T-helper 2 cell treated with Interferon-gamma antibody and Interleukin-4, amounts not matched to agents 5 μg/mL and 100 μg/mL, for 36 hours (primary cell): ENCODE measurements at places on chromosomes 5 and 9.

DNA sequence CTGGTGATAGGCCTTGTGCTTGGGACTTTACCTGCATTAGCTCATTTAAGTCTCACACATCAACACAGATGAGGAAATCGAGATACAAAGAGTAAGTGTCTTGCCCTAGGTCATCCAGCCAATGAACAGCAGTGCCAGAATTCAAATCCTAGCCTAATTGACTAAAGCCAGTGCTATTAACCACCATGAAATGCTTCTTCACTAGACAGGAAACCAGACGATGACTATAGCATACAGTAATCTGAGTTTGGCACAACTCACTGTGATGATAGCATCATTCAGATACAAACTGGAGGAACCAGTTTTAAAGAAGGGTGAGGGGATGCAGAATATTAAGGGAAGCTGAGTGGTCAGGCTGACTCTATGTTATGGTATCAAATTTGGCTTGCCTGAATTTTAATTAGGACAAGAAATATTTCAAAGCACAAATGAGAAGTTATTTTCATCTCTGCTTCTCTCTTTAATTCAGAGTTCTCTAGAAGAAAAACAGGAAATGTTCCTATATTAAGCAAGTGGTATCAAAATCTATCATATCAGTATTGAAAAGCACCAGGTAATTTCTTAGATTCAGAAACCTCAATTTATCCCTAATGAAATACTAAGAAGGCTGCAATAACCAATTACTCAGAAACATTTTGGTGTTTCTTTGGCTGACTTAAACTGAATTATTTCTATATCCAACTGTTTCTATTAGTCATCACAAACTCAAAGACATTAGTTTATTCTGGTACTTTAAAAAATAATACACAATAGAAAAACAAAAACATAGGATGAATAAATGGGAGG lies 147.0 kb upstream of the RASA1 start:
- peak; percentile 18 for DNase-seq

- no peak for DNase-seq
Measured at GRCh38 chr5:97297063-97297703, 114.1 kb upstream of the RIOK2 start.

- DNase-seq, result no peak
Measured at GRCh38 chr9:122333169-122333808, 37.5 kb upstream of the PTGS1 start.

DNA sequence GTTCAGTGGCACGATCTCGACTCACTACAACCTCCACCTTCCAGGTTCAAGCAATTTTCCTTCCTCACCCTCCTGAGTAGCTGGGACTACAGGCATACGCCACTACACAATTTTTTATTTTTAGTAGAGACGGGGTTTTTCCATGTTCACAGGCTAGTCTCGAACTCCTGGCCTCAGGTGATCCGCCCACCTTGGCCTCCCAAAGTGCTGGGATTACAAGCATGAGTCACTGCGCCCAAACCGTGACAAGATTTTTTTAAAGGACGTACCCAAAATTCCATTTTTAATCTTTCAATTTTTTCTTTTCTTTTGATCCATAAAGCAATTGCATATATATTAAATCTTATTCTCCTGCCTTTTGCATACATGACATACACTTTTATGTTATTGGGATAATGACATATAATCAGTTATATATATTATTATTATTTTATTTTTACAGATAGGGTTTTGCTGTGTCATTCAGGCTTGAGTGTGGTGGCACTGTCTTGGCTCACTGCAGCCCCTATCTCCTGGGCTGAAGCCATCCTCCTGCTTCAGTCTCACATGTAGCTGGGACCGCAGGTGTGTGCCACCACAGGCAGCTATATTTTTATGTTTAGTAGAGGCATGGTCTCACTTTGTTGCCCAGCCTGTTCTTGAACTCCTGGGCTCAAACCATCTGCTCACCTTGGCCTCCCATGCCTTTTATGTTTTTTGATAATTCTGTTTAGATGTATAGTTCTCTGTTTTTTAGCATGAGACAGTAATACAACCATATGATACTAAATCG lies 71.9 kb downstream of the RAB24 start:
- DNase-seq, result no peak

GRCh38 chr9:14888272-14888671 lies 22.0 kb downstream of the FREM1 start:
- no peak for DNase-seq

GRCh38 chr9:113888976-113889375 lies 12.9 kb downstream of the ZNF618 start:
- DNase-seq, result no peak

DNA sequence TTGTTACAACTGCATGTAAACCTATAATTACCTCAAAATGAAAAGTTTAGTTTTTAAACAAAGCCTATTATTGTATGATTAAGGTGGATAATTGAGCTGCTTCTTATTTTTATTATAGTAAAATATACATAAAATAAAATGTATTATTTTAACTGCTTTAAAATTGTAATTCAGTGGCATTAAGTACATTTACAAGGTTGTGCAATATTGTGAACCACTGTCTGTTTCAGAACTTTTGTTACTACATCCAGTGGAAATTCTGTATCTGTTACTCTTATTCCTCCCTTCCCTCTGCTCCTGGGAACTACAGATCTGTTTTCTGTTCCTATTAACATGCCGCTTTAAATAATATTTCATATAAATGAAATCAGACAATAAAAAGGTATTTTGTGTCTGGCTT lies 37.1 kb downstream of the ITGA1 start:
- no peak for DNase-seq

- DNase-seq, result no peak
Measured at GRCh38 chr5:36613241-36613640, 6.8 kb downstream of the SLC1A3 start.

DNA sequence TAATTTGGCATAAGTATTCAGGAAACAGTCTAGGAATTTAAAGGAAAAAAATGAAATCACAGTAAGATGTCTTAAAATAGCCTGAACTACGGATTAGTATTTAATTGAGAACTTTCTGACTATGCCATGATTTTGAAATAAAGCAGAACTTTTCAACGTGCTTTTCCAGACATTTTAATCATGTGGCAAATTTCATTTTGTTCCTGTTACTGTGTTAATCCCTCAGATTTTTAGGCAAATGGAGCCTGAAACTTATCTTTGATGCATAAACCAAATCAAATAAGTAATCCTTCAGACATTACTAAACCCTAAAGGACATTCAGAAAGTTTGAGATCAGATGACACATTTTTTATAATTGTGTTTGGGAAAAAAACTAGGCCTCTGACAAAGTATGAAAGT lies 75.7 kb downstream of the FBN2 start:
- DNase-seq, result no peak

DNA sequence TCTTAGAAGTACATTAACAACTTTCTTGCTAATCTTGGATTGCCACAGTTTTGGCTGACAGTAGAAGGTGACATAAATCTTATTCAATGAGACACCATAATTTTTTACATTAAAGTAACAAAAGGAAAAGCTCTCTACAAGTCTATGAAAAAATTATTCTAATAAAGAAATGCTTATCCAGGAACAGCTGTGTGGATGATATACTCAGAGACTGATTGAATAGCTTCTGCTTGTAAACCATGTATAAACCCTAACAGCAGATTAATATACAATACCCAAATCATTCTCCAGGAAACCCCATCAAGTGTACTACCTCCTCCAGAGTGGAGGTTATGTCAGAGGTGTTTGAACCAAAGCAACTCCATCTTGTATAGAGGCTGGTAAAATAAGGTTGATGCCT lies 581.4 kb upstream of the PTGER4 start:
- no peak for DNase-seq

GRCh38 chr9:3708751-3709150 lies 182.9 kb upstream of the RFX3 start:
- DNase-seq, result no peak

- DNase-seq, result no peak
Measured at GRCh38 chr9:73269430-73270101, 117.9 kb downstream of the ANXA1 start.

DNA sequence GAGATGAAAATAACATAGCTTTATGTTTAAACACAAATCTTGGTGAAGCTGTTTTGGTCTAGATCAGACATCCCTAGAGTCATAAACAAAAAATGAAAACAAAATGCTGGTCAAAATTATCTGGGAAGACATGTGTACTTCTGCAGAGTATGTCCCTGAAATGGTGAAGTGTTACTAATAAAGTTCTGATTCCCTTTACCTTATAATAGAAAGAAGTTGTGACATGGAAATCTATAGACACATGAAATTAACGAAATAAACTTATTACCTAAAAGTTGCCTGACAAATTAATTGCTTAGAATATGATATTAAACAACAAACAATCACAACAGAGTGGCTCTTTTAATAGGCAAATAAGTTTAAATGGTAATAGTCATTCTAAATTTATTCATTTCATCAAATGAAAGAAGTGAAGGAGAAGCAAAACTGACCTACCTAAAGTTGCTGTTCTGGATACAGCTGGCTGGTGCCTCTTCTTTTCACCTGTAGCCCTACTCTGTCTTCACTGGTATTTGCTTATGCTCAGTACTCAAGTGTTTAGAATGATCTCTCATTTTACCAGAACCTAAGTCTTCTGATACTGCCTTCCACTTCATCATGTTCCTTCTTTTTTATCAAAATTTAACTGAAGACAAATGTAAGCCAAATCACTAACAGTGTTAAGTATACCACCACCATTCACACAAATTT lies 38.8 kb downstream of the FNIP1 start:
- no peak for DNase-seq

DNA sequence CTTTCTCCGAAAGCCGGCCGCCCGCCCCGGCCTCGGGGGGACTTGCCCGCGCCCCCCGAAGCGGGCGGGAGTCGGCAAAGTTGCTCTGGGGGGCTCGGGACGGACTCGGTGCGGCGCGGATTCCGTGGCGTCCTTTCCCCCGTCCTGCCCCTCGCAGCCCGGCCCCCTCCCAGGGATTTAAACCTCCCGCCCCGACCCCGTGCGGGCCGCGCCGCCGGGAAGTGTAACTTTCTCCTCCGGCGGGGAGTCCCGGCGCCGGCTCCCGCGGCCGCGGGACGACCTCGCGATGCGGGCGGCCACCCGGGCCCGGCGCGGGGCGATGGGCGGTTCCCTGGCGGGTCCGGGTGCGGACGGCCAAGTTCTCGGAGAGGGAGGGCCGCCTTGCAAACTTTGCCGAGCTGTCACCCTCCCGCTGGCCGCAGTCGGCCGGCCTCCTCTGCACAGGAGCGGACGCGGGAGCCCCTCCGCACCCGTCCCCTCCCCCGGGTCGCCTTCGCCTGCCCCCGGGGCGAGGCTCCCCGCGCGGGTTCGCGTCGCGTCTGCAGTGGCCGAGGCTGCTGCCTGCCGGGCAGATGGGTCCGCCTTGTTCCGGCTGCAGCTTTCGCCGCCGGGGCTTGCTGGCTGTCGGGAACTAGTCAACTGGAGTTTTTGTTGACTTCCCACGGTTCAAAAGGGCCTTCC lies 732 bp downstream of the PBX3 start:
- peak; percentile 14 for DNase-seq

DNA sequence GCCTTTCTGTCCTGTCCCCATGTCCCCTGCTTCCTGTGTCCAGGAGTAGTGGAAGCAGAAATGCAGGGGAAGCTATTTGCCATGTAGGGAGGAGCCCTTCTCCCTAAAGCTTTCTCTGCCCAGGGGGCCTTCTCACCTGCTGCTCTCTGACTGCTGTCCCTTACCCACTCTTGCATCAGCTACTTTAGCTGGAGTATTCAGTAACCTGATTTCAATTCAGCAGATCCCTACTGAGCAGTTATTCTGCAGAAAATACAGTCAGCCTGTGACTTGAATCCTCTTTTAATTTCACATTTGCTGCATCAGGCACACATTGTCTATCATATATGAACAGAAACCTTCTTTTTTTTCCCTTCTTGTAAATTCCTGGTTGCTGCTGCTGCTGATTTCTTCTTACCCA lies 90.4 kb downstream of the MVB12B start:
- DNase-seq, result no peak

GRCh38 chr9:68714416-68715180 lies 9.6 kb downstream of the PIP5K1B start:
- DNase-seq, result no peak

- no peak for DNase-seq
Measured at GRCh38 chr5:28281351-28281750, 1243.0 kb upstream of the CDH9 start.

GRCh38 chr5:111133436-111133751 lies 41.2 kb downstream of the WDR36 start:
- no peak for DNase-seq

- DNase-seq, result peak; percentile 73
Measured at GRCh38 chr5:35854248-35854647, 2.4 kb upstream of the IL7R start.

DNA sequence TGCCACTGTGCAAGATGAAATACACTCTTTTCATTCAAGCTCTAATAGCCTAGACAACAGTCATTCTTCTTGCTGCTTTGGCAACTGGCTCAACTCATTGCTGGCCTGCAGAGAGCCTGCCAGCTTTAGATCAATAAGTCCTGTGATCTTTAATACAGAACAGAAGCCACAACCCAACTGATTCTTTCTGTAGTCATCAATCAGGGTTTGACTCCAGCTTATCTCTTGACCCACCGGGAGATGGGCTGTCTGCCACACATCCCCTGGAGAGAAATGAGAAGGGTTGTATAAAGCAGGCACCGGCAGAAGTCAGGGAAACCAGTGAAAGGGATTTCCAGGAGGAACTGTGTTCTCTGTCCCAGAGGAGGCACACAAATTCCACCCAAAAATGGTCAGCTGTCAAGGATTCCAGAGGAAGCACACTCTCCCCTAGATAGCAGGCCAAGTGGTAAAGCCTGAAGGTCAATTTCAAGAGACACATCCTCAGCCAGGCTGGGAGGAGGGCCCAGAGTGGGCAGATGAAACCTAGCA lies 24.5 kb downstream of the LHFPL2 start:
- no peak for DNase-seq

GRCh38 chr5:149268928-149269557 lies 2.6 kb upstream of the AFAP1L1 start:
- DNase-seq, result no peak

DNA sequence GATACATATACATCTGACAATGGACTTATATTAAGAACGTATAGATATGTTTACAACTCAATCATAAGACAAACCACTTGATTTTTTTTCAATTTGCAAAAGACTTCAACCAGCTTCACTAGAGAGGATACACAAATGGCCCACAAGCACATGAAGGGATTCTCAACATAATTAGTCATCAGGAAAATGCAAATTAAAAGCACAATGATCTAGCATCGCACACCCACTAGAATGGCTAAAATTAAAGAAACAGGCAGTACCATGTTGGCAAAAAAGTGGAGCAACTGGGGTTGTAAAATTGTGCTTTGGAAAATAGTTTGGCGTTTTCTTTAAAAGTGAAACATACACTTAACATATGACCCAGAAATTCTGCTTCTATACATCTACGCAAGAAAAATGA lies 80.0 kb upstream of the TRIO start:
- no peak for DNase-seq
